ENCODE measurements at places on chromosomes 6 and 20. TPM values are rescaled to one million over a fixed set of nuclear protein-coding genes. Genes with fewer than 3 reads are reported as not detected.
A peak's percentile ranks its signal among the peaks of the same experiment; 100 is the strongest.

Gene PTPRT
- total RNA-seq: not detected

Gene MTFR2
- 6.4 TPM for total RNA-seq

Gene OR2J3
- not detected for total RNA-seq

Gene COL20A1
- not detected for total RNA-seq

Gene EBF4
- 4.1 TPM for total RNA-seq

Gene CLPSL1
- not detected for total RNA-seq

Gene ARHGAP40
- total RNA-seq: 0.34 TPM

Gene FNDC11
- 0.44 TPM for total RNA-seq

Gene GTSF1L
- total RNA-seq: not detected

Gene TRIM15
- total RNA-seq: not detected

Gene DLK2
- total RNA-seq: 0.92 TPM

Gene TRDN
- not detected for total RNA-seq

DNA sequence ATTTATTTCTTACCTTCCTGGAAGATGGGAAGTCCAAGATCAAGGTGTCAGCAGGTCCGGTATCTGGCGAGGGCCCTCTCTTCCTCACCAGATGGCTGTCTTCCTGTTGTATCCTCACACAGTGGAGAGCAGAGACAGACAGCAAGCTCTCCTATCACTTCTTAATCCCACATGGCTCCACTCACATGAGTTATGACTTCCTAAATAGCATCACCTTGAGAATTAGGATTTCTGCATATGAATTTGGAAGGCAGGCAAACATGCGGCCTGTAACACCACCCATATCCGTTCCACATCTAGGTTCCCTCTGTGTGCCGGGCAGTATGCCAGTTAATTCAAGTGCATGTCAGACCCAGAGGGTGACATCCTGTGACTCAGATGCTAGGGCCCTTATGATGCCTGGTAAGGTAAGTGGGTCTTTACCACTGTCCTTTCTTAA lies 2.1 kb downstream of the RAET1E start:
- DNase-seq: peak; percentile 37

- DNase-seq: no peak
Measured at GRCh38 chr20:35820715-35821114, 48.9 kb downstream of the PHF20 start.

GRCh38 chr6:34484899-34485298 lies 19.0 kb downstream of the PACSIN1 start:
- DNase-seq: no peak

GRCh38 chr6:30156262-30156599 lies 4.8 kb downstream of the TRIM10 start:
- no peak for DNase-seq

- DNase-seq: no peak
Measured at GRCh38 chr6:31877651-31878161, 1.1 kb downstream of the SLC44A4 start.

GRCh38 chr6:36985808-36986703 lies at the start of gene MTCH1:
TSS of gene MTCH1 (minus strand) at chr6:36986196. CDS start at chr6:36986173, 23 bp downstream.
- no peak for DNase-seq

DNA sequence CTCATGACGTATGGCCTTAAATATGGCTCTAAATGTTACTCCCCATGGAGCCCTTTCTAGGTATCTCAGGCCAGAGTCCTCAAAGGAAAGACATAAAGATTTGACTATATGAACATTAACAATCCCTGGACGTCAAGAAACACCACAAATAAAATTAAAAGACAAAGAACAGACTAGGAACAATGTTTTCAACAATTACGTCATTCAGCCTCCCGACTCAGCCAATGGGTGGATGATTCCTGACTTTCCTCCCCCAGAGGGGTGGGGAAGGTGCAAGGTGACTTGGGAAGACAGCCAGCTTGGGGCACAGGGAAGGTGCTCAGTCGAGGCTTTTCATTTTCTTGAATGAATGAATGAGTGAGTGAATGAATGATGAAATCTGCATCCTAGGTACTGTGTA lies 157.4 kb downstream of the TFAP2C start:
- DNase-seq: no peak

- no peak for DNase-seq
Measured at GRCh38 chr6:134345789-134346188, 27.9 kb upstream of the SGK1 start.

DNA sequence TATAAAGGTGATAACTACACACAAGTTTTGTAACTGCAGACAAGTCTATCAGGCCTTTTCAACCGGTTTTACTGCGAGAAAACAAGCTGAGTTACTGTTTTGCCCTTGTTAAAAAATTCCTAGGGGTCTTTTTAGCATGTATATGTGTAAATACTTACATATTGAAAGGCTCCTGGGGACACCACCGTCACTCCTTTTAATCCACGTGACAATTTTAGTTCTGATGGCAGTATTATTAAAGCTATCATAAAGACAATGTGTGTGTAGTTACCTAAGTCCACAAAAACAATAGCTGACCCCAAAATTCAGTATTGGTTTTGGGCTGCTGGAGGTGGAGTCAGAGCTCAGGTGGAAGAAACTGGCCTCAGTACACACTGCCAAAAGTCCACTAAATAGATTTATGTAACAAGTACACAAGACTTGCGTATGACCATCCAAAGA lies 41.3 kb upstream of the HFE start:
- no peak for DNase-seq

DNA sequence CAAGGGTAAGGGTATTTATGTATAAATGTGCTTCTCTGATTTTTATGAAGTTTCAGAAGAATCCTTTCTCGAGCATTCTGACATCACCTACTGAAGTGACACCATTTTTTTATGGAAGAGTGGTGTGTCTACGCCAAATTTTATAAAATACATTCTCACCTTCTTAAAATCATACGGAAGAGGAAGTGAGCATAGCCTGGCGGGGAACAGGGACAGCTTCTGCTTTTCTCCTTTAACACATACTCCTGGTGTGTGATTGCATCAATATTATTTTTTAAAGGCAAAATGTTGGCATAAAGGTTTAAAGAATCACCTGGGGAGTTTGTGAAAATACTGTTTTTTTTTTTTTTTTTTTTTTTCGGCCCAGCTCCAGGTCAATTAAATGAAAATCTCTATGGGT lies 733.6 kb upstream of the MAN1A1 start:
- no peak for DNase-seq

DNA sequence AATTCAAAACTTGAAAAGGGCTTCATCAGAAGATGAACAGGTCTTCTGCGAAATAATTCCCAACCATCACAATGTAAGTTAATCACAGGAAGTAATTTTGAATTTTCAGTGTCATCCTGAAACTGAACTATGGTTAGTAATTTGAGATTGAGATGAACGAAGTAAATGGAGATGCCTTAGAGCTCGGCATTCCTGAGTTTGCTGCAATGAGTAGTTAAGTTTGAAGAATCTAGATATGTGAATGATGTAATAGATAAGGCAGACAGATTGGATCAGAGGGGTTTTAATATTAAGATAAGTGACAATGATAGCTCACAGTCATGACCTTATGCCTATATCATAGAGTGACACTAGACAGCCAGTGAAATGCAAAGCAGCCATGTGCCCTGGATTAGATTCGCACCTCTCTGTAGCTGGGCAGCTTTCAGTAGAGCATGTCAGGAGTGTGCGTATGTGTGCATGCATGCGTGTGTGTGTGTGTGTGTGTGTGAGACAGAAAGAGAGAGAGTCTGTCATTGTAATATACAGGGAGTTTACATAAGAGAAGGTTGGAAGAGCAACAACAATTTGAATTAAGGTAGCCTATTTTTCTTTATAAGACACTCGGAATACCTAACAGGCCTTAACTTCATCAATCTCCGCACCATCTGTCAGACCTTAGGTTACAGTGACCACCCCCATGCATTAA lies 233.0 kb downstream of the GMPR start:
- DNase-seq: no peak

GRCh38 chr6:106518748-106519147 lies 110.5 kb downstream of the RTN4IP1 start:
- DNase-seq: no peak

DNA sequence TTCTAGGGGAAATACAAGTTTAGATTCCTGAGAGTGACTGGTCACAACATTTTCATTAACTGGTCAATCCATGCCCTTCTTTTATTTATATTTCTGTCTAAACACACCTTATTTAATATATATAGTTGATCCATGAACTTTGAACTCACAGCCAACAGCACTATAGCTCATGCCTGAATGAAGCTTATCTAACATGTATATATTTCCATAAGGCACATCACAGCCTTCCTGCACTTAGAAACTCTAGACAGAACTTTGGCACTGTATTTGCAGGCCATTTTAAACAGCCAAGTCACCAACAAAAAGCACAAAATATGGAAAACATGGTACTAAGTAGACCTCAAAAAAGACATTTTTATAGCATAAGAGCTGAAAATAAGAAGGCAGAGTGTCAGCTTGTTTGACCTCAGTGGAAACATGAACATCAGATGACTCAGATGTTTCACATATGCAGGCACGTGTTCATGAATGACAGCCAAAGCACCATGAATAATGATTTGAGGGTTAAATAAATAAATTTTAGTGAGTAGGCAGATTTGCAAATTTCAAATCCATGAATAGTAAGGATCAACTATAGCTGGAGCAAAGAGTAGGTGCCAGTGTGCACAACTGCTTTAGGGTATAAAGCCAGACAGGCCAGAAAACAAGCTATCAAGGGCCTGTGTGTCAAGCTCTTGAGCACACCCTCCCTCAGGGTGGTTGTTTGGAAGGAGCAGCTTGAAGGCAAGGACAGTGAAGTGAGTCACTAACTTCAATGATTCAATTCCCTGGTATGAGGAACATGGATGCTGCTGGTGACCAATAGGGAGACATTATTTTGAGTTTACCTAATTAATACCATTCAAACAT lies 88.9 kb upstream of the NT5E start:
- DNase-seq: peak; percentile 31

GRCh38 chr20:35462351-35462750 lies 7.0 kb downstream of the CEP250 start:
- no peak for DNase-seq

DNA sequence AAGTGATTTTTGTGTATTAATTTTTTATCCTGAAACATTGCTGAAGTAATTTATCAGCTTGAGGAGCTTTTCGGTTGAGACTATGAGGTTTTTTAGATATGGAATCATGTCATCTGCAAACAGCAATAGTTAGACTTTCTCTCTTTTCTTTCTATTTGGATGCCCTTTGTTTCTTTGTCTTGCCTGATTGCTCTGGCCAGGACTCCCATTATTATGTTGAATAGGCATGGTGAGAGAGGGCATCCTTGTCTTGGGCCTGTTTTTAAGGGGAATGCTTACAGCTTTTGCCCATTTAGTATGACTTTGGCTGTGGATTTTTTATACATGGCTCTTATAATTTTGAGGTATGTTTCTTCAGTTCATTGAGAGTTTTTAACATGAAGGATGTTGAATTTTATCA lies 207.6 kb upstream of the DEFB112 start:
- DNase-seq: no peak

GRCh38 chr20:49210757-49211110 lies 8.5 kb upstream of the DDX27 start:
- DNase-seq: no peak

GRCh38 chr6:85672623-85673022 lies 29.9 kb upstream of the SYNCRIP start:
- no peak for DNase-seq

- no peak for DNase-seq
Measured at GRCh38 chr20:49466114-49466912, 16.2 kb downstream of the KCNB1 start.

DNA sequence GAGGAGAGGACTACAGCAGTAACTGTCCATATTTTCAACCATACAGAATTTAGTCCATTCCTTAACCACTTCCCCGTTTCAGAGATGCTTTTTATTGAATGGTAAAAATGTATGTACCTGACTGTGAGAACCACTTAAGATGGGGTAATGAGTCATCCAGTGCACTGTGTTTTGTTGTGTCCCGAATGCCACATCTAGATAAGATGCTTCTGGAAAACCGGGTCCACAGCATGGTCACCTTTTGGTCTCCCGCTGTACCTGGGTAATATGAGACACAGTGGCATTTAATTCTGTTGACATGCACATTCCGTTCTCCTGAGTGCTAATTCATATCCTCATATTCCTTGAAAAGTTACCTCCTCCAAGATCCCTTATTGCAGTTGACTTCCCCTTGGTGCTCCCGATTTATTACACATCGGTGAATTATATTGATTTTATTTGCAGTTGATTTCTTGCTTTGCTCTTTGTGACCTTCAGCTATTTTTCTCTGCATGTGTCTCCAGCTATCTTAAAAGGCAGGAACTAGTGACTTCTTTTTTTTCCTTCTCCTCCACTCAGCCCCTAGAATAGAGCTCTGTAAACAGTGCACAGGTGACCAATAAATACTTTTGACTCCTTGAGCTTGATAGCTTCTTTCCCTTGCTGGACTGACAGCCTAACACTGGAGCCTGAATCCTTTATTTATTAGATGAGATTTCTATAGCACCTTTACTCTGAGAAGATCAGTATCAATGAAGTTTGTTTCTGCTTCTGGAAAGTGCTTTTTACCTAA lies 314.6 kb downstream of the ZFAND3 start:
- DNase-seq: no peak

- DNase-seq: no peak
Measured at GRCh38 chr6:2633736-2634135, 117.0 kb downstream of the MYLK4 start.

DNA sequence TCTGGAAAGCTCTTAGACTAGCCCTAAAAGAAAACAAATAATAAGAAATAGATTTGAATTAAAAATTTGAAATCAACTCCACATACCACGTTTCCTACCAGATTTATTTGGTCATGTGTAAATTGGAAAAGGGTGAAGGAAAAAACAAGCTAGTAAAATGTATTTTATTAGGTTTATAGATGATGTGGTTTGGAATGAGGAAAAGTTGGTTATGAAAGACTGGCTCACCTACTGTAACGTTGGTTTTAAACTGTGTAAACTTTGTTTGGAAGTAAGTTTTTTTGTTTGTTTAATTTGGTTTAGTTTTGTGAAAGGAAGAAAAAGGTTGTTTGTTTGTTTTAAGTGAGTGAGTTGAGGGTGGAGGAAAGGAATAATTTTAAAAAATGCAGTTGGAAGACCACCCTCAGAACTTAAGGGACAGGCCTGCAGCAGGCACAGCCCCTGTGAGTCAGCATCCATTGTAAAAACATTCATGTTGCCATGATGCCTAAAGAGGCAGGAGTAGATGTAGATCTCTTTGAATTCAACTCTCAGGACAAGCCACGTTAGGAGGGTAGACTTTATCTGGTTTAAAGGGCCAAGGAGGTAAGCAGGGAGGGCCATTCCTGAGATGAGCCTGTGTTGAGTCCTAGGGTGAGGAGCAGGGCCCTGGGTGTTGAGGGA lies 93.7 kb upstream of the SCGN start:
- no peak for DNase-seq

GRCh38 chr6:4085332-4085700 lies 6.4 kb upstream of the FAM217A start:
- DNase-seq: no peak

DNA sequence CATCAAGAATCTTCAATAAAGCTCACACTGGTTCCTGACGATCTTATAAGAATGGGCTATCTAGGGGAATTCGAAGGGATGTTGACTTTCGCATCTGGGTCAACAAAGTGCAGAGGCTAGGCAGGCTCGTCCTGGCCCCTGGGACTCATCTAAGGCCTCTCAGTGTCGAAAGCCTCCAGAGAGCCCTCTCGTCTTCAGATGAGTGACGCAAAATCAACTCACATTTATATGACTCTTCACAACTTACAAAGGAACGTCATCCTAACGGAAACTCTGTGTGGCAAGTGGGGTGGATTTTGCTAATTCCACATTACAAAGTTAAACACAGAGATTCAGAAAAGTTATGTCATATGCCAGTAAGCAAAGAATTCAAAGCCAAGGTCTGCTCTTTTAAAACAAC lies 270.5 kb upstream of the EXOC2 start:
- DNase-seq: no peak
